Muscle of arm (tissue), 14 donors: ENCODE measurements at places on chromosomes 2 and 18. TPM values are rescaled to one million over a fixed set of nuclear protein-coding genes. Genes with fewer than 3 reads are reported as not detected.

Gene PLA2R1
- 2.4 TPM for polyA plus RNA-seq

Gene IL36G
- not detected for polyA plus RNA-seq

Gene LYG2
- polyA plus RNA-seq = not detected

Gene CERS6
- 49.1 TPM for polyA plus RNA-seq

Gene FHL2
- polyA plus RNA-seq = 43.0 TPM

Gene NCKAP5
- 3.1 TPM for polyA plus RNA-seq

Gene SCN9A
- polyA plus RNA-seq = 6.0 TPM

Gene CRACDL
- 2.2 TPM for polyA plus RNA-seq

Gene CLIP4
- polyA plus RNA-seq = 17.7 TPM

Gene GLI2
- polyA plus RNA-seq = 11.4 TPM

Gene SLC9A4
- not detected for polyA plus RNA-seq

Gene FBXO48
- 1.3 TPM for polyA plus RNA-seq

Gene DLX1
- not detected for polyA plus RNA-seq

Gene FIGN
- polyA plus RNA-seq = not detected

Gene SLC19A3
- polyA plus RNA-seq = 34.2 TPM

Gene BMP10
- not detected for polyA plus RNA-seq

Gene XIRP2
- 82.0 TPM for polyA plus RNA-seq

Gene ALPP
- polyA plus RNA-seq = not detected

Gene IL1A
- polyA plus RNA-seq = 0.28 TPM

Gene DNAJC5G
- 0.28 TPM for polyA plus RNA-seq

Gene TSPYL6
- polyA plus RNA-seq = not detected

Gene SERPINB12
- 0.67 TPM for polyA plus RNA-seq

Gene MOGAT1
- not detected for polyA plus RNA-seq

Gene MORN2
- polyA plus RNA-seq = 13.9 TPM

Gene UGT1A9
- not detected for polyA plus RNA-seq

Gene BBS5
- polyA plus RNA-seq = 3.6 TPM
